ENCODE measurements at places on chromosomes 7 and 10. TPM values are rescaled to one million over a fixed set of nuclear protein-coding genes. Genes with fewer than 3 reads are reported as not detected.

Gene KLF14
- not detected for total RNA-seq

Gene MEIG1
- total RNA-seq = not detected

Gene FKBP9
- total RNA-seq = 27.2 TPM

- DNase-seq = no peak
These were observed 562.9 kb downstream of the GFRA1 start for GRCh38 chr10:115710136-115710535.

GRCh38 chr7:79132844-79133451, 320.5 kb downstream of the MAGI2 start:
- DNase-seq = no peak

DNA sequence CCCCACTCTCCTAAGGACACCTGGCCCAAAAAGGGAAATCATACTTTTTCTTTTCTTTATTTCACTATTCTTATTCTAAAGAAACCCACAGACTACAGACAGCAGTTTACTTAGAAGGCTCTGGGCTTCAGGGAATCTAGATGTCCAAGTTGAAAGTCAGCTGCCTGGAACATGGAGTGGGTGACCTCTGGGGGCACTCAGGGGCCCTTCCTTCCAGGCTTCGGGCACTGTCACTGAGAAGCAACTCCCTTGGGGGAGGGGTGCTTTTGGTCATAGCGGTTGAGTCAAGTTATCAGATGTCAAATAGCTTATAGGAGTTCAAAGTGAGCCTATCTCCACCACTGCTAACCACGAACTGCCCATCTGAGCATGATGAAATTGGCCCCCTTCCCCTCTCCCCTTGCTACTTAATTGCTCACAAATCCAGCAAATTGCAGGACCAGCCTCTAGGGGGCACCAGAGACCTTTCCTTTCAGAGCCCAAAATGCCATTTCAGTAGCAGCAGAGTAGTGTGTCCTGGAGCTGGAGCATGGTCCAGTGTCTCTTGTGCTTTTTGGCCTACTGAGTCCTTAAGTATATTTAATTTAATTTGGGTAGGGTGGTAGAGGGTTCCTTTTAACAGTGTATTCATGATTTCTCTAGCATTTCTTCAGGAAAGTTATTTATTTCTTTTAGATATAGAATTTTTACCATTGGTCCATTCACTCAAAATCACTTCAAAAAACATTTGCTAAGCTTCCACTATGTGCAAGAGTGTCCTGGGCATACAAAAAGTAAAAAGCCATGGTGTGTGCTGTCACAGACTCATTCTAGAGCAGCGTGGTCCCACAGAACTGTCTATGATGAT, 463.8 kb downstream of the KCNMA1 start:
- peak; percentile 78 for DNase-seq

All from K562 (cell line).